Stimulated activated CD8-positive, alpha-beta memory T cell treated with anti-CD3 and anti-CD28 coated beads, Interleukin-4, amount 100 ng/mL, for 4 hours (primary cell): ENCODE measurements at places on chromosomes 12 and 14.

DNA sequence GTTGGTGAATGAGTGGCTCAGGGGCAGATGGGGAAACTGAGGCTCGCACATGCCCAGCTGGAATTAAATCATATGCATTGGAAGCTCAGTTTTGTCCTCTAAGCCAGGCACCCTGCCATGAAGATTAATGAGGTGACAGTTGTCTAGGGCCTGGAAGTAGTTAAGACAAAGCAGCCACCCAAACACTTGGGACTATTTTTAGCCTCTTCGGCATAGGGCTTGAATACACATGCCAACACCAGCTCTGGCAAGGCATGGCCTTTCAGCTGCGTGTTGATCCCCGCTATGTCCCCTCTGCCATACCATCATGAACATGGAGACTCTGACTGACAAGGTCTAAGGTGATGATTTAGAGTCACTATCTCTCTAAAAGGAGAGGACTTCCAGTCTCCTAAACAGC, 250.2 kb downstream of the KSR2 start:
- no peak for DNase-seq

DNA sequence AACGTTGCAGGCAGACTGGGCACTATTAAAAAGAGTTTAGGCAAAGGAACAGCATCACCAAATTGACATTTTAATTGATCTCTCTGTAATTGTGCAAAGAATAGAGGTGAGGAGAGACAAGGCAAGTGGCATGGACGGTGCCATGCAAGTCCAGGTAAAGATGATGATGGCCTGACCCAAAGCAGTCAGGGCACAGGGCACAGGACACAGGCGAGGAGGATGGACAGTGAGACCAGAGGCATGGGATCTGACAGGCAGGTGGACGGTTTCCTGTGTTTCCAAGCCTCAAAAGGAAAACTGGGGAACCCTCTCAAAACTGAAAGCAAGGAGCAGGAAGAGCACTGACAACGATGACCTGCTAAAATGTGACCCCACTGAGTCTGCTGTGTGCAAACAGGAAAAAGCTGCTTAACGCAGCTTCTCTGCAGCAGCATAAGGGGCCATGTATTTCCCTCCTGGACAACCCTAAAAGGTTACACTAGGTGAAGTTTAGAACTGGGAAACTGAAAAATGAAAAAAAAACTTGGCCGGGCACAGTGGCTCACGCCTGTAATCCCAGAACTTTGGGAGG, 50.9 kb downstream of the CLIP1 start:
- no peak for DNase-seq

- DNase-seq = no peak
Measured at GRCh38 chr12:91993287-91994017, 152.2 kb downstream of the BTG1 start.

DNA sequence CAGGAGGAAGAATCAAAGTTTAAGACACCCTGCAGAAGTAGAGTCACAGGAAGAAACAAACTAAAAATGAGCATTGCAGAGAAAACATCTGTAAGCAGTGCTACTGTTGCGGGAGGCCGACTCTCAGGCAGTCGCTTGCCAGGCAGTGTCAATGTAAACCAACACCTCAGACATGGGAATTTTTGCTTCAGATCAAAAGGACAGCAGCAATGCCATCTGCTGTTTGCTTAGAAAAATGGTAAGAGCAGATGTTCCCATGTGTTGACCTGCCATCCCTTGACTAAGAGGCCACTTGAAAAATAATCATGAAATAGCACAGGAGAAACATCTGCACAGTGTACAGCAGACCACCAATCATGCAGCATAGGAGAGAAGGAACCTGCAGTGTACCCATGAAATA, 196.6 kb downstream of the SLC25A21 start:
- no peak for DNase-seq

GRCh38 chr12:82054566-82054965, 295.4 kb upstream of the PPFIA2 start:
- no peak for DNase-seq

- DNase-seq = no peak
Measured at GRCh38 chr14:61150851-61151250, 130.3 kb downstream of the TMEM30B start.

DNA sequence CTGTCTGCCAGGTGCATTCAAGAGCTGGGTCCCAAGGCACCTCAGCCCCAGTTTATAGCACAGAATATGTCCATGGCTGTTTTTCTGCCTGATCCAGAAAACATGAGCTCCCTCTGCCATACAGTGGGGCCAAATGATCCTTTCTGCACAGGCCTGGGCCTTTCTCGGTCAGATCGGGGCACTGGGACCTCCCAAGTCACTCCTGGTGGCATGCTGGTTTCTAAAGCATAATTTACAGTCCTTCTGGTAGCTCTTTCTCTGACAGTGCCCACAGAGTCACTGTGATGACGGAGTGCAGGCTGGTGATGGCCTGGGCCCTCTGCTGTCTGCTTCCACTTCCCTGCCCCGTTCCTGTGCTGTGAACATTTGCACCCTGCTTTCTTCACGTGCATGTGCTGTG, 99.2 kb downstream of the ADGRD1 start:
- DNase-seq = no peak

DNA sequence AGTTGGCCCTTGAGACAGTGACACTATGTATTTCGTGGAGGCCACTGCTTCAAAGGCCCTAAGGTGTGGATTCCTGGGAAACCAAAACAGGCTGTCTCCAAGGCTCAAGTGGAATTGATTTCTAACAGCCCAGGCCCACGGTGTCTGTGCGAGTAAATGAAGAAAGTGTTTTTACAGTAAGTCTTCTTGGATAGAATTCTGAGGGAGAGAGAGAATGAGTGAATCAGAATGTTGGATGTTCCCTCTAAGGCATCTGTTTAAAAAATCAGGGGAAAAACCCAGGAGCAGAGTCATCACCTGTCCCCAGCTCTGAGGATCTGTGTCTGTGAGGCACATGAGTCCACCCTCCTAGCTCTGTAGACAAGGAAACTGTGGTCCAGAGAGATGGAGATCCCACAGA, 22.3 kb upstream of the BDKRB1 start:
- DNase-seq = no peak

GRCh38 chr14:53341324-53341723, 188.2 kb upstream of the DDHD1 start:
- DNase-seq = no peak

- no peak for DNase-seq
Measured at GRCh38 chr12:2075508-2076195, 22.9 kb downstream of the CACNA1C start.

DNA sequence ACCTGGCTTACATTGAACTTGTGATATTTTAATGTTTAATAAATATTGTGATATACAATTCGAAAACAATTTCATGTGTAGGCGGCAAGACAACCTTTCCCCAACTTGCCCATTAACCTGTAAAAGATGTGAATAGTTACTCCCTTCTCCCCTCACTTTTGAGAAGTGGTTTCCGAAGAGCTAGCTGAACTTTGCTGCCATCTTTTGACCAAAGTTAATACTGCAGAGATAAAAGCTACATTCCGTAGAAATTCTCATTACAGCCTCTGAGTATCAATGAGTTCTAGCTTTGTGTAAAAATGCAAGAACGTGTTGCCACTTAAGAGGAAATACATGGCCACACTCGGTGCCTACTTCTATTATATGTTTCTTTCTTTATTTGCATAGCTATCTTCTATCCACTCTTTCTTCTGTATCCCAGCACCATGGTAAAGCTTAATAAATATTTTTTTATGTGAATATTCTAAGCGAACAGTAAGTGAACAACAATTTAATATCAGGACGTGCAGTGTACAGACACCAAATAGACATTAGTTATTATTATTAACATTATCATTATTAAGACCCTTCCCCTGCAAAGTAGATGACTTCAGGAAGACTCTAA, 105.1 kb upstream of the TMEM260 start:
- no peak for DNase-seq

DNA sequence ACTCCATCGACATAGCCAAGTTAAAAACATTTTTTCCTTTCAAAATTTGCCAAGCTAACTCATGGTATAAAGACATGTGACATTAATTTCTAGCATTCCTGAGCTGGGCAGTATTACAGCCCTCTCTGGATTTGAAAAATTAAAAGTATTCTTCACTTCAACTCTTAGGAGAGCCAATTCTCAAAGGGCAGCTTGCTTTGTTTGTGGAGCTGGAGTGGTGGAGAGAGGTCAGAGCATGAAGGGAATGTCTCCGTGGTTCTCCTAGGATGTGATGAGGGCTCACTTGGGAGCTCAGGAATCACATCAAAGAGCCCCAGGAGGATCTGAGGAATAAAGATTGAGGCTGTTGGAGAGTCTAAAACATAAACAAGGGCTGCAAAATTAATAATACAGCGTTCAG, 46.9 kb upstream of the RGS6 start:
- no peak for DNase-seq

GRCh38 chr12:107522692-107523477, 162.7 kb upstream of the PWP1 start:
- no peak for DNase-seq

GRCh38 chr12:29945904-29946303, 162.2 kb upstream of the TMTC1 start:
- DNase-seq = no peak

DNA sequence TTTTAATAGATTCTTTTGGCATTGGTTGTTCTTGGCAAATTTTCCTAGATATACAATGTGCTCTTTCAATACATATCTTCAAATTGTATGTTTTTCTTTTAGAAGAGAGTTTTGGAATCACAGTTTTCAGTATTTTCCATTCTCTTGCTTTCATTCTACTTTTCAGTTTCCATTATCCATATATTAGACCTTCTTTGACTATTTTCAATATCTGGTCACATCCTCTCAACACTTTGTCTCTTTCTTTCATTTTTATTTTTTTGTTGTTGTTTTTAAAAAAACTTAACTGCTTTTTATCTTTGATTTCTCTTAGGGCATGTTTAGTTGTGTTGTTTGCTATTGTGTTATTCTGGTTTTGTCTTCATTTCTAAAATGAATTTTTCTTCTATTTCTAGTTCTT, 59.9 kb upstream of the CLMN start:
- DNase-seq = no peak

DNA sequence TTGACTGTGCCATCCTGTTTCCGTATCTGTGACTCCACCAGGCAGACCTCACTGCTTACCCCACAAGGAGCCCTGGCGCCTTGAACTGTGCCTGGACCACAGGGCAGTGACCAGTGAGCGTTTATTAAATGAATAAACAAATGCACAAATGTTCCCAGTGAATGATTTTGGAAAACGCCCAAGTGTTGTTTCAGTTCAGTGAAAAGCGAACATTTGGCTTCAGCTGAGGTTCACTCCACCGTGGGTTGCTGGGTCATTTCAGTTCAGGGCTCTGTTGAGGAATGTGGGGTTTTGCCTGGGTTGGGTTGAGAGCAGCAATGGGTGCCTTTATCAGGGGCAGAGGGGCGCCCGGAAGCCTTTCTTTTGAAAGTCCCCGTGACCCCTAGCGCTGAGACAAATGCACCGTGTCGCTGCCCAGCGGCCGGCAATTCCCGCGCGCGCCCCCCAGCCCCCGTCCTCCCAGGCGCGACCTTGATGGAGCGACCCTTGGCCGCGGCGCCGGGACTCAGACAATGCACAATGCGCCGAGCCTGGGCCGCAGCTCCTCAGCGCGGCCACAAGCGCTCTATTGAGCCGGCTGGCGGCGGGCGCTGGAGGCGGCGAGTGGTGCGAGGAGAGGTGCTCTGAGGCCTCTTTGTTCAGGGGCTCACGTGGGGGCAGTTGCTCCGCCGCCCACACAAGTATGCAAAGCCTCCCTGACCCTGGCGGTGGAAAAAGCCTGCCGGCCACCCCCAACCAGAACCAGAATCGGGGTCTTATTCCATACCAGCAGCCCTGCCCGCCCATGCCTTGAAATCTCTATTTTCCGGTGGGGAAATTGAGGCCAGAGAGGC, 40.5 kb upstream of the CLMN start:
- no peak for DNase-seq

DNA sequence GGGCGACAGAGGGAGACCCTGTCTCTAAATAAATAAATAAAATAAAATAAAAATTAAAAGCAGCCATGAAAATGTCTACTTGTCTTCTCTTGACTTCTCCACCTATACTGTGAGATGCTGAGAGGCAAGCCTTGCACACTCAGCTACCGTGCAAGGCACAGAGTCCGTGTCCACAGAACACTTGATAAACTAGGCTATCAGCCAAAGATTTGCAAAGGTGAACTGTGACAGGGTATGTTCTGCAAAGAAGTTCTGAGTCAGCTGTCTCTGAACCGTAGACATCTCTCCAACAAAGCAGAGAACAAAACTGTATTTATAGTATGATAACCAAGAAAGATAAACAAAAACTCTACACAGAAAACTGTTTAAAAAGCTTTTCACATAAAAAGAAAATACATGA, 35.5 kb downstream of the STXBP6 start:
- DNase-seq = no peak

DNA sequence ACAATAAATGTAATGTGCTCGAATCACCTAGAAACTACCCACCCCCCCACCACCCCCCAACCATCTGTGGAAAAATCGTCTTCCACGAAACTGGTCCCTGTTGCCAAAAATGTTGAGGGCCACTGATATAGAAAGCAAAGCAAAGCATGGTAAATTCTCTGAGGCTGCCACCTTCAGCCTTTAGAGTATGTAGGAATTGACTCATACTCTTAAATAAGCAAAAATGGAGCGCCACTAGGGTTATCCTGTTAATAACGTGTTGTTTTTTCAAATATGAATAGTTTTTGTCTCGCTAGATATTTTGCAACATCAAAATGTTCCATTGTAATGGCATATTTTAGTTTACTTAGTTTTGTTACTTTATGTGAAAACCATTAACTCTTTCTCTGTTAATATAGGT, 18.2 kb downstream of the DYNC1H1 start:
- no peak for DNase-seq

DNA sequence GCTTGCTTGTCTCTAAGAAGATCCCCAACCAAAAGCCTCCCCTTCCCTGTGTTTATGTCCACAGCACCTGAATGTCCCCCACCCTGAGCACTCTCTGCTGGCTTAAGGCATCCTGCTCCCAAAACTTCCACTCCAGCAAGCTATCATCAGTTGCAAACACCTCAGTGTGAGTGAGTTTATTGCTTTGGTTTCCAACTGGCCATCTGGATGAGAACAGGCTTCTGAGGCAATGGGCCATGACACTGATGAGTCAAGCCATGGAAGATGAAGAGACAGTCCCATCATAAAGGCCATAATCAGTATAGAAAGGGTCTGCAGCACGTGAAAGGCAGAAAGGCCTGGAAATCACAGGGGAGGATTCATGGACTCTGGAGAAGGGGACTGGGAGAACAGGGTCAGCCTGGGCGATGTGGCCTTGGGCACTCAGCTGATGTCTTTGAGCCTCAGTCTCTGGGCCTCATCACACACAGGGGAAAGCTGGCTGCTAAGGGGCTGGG, 12.8 kb downstream of the CMKLR1 start:
- DNase-seq = no peak

GRCh38 chr14:55303691-55304145, 32.5 kb downstream of the FBXO34 start:
- DNase-seq = no peak

- no peak for DNase-seq
Measured at GRCh38 chr12:115756804-115757203, 520.7 kb downstream of the MED13L start.

GRCh38 chr14:94042433-94043091, 16.4 kb downstream of the OTUB2 start:
- no peak for DNase-seq
